ENCODE measurements at places on chromosomes 5 and 9.

- no peak for DNase-seq
Observed at GRCh38 chr9:27602142-27602861, 29.0 kb upstream of the C9orf72 start.

DNA sequence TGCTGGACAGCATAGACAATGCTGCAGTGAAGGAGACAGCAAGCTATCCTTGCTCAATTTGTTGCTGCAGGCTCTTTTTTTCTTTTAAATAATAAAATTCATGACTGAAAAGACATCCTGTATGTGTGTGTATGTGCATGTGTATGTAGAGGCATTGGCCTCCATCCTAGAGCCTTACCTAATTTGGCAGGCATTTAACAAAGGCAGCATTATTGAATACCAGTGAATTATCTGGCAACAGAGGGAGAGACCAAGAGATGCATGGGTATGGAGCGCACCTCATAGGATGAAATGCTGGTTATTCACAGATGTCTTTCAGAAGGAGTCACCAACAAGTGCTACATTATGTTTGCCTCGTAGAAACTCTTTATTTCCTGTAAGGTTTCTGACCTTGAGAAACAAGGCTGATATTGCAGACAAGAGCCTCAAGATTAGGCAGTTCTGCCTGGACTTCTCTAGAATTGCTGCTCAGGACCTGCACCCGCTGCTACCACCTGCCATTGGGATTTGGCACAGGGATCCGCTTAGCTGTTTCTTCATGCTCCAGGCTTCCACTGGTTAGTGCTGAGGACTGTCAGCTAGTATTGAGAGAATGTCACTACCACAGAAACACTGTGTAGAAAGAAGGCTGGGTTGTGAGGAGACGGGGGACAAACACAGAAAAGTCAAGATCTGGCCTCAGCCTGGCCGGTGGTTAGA lies 247.7 kb upstream of the RFX3 start:
- DNase-seq, result no peak

DNA sequence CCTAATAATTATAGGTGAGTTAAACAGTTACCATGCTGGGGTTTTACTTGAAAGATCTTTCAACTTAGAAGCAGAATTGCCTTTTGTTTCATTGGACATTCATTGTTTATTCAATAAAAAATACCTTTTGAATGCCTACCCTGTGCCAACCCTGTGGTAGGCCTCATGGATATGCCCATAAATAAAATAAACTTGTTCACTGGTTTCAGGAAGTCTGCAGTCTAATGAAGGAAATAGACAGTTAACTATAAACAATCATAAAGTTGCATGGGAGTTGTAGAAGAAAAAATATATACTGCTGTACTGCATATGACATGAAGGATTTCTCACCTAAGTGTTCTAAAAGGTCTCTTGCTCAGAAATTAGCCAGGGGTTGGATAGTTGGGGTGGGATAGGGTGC lies 5.3 kb upstream of the GPR21 start:
- no peak for DNase-seq

- DNase-seq, result no peak
Observed at GRCh38 chr5:97022898-97023297, 87.0 kb downstream of the LNPEP start.

- DNase-seq, result no peak
Observed at GRCh38 chr9:2233274-2233673, 218.1 kb downstream of the SMARCA2 start.

GRCh38 chr5:9653811-9654210 lies 23.7 kb upstream of the TAS2R1 start:
- no peak for DNase-seq

- DNase-seq, result no peak
Observed at GRCh38 chr9:30078195-30078594, 2306.2 kb upstream of the ACO1 start.

- DNase-seq, result no peak
Observed at GRCh38 chr5:142825378-142826089, 55.4 kb downstream of the ARHGAP26 start.

DNA sequence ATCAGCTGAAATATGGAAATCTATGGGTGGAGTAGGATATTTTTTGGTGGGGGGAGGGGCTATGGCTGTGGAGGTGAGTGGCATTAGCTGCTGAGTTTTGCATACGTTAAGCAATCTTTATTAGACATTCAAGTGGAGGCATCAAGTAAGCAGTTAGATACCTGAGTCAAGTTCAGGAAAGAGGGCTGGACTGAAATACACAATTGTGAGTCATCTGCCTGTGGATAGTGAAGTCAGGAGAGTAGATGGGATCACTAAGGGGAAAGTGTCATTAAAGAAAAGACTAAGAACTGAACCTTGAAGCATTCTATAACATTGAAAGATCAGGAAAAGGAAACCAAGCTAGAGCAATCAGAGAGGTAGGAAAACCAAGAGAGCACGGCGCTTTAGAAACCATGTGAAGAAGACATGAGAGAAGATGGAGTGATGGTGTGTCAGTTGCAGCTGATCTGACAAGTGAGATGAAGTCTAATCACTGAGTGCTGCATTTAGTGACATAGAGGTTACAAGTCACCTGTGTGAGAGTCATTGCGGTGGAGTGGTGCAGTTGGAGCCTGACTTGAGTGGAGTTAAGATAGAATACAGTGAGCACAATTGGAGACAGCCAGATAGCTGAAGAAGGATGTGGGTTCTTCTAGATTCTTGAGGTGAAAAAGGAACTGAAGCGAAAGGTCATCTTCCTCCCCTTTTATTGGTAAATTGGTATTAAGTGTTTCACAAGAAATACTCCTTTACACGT lies 88.7 kb downstream of the PIP5K1B start:
- no peak for DNase-seq

GRCh38 chr5:120794121-120794520 lies 330.0 kb downstream of the PRR16 start:
- no peak for DNase-seq

DNA sequence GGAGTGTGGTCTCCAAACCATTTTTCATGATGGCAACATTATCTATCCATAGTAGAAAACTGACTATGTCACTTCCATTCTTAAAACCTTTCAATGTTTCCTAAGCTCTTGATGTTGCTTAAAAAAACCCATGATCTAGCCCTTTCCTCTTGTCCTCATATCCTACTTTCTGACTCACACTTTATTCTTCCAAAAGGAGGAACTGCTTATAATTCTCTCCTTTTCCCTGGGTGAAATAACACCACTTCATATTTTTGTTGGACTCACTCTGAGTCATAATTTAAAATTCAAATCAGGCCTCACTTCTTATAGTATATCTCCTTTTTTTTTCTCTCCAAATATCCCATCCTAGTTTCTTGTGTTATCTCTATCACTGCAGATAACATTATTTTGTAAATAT lies 513.9 kb downstream of the MAN2A1 start:
- no peak for DNase-seq

- DNase-seq, result no peak
Observed at GRCh38 chr9:13179257-13179656, 100.2 kb downstream of the MPDZ start.

DNA sequence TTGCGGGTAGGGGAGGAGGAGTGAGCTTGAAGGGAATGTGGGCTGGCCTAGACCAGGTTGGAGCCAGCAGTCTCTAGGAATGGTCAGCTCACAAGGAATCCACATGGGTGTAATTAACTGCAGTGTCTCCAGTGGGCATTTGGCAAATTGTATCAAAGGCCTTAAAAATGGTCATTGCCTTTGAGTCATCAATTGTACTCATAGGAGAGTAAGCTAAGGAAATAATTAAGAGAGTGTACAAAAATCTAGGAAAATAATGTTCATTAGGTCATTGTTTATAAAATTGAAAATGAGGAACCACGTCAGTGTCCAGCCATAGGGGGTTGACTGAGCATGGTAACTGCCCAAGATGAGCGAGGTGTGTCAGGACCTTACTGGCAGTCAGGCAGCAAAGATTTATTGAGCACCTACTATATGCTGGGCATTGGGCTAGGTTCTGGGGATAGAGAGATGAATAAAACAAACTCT lies 29.8 kb upstream of the RPL26L1 start:
- no peak for DNase-seq

DNA sequence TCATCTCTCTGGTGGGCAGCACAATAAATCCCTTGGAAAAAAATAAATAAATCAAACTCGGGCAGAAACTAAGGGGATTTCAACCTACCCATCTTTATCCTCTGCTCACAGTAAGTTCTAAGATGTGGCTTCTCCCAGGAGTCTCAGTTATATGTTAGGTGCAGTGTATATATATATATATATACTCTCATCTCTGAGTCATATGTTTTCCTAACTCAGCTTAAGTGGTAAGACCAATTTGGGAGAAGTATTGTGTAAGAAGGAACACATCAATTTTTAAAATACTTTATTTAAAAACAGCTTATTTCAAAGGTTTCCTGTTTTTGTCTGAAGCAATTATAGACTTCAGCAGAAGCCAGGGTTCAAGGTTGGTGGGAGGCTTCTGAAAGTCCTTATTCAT lies 20.3 kb upstream of the OSMR start:
- no peak for DNase-seq

DNA sequence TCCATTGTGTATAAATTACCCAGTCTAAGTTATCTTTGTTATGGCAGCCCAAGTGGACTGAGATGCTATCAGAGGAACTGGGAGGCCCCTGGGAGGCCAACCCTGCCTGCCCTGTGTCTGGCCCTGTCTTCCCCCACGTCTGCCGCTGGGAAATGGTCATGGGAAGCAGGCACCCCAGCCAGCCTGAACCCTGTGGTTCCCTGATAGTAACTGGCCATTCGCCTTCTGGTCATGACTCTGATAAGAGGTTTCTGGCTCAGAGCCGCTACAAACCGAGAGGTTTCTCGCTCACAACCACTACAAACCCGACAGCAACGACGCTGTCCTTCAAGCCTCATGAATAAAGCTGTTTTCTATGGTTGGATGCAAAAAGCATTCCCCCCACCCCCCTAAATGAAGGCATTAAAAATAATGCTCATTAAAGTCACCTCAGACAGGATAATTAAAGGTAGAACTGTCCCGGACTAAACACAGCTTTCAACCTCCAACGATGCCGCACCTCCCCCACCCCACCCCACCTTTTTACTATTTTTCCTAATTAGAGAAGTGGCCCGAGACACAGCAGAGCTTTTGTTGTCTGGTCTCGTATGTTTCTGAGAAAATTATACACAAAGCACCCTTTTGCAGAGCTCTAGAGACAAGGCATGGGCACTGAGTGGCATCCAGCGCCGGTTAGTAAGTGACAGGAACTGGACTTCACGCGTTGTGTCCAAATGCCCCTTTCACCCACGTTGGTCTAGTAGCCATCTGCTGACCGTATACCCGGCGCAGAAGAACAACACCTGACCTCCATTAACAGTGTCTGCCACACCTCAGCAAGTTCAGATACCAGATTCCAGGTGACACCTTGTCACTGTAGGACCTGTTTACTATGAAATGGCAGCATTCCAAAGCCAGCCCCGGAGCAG lies 140.8 kb downstream of the COL23A1 start:
- DNase-seq, result no peak

DNA sequence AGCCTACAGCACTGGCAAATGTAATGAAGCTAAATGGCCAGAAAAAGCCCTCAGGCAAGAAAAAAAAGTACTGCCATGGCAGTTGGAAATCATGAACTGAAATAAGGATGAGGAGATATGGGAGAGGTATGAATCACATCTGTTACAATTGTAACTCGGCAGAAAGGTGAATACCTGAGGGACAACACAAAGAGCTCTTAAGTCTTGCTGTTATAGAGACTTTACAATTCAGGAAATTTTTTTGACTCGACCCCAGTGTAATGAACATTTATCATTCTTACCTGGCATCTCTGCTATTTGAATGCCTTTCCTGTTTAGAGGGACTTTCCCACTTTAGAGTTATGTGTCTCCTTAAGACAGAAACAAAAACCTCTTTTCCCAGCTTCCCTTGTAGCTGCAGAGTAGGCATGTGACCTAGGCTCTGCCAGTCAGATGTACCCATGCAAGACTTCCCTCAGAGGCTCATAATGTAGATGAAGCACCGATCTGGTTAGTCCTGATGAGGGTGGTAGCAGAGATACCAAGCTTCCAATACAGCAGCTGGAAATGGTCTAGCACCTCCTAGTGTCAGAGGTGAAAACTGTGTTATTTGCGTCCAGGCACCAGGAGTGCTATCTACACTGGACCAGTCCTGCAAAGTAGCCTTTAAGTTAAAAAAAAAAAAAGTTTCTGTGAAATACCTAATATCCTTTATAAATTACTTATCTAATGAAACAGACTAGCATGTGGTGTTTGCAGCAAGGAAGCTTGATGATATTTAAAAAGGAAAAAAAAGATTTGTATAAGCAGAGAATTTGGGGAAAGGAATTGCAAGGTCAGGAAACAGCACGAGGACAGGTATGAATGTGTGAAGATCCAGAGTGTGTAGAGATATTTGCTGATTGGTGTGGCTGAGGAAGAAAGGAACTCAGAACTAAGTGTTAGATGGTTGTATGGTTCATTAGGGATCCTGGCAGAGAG lies 146.9 kb upstream of the SLC1A3 start:
- peak; percentile 37 for DNase-seq

DNA sequence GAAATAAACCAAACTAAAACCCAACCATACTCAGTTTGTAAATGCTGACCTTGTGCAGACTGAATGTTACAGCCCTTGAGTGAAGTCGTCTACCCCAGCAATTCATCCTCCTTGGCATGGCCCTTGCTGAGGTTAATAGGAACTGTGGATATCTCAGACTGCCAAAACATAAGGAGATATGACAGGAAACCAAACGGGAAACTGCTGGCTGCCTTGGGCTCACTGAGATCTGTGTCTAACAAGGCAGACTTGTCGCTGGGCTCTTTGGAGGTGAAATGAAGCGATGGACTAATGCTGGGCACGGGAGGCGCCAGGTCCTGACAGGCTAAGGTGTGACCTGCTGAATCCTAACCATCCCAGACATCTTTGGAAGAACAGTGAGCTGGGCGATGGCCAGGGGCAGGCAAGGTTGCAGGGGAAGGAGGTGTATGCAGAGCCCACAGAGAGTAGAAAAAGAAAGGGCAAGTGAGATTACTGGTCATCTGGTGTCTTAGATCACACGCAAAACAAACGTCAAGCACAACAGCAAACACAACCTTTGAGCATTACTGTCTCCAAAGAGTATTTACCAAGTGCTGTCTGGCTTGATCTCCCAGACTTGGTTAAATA lies 44.6 kb upstream of the ALDH1A1 start:
- DNase-seq, result no peak

DNA sequence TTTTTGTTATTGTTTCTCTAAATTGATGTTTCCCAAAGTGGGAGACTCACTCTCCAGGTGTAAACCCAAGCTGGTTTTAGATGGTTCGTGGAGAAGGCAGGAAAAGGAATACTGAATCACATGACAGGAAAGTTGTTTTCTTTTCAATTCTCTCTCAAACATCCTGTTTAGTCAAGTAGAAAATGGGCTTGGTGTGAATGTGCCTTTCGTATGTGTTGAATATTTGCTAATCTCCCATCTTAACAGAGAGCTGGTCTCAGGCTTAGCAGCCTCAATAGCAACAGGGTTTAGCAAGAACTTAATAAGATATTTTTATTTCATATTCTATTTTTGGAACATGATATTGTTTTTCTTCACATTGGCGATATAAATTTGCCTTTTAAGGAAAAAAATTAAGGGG lies 119.7 kb downstream of the INSYN2B start:
- DNase-seq, result no peak

All from HEK293T (cell line).